ENCODE measurements at places on chromosomes 2 and 18.

DNA sequence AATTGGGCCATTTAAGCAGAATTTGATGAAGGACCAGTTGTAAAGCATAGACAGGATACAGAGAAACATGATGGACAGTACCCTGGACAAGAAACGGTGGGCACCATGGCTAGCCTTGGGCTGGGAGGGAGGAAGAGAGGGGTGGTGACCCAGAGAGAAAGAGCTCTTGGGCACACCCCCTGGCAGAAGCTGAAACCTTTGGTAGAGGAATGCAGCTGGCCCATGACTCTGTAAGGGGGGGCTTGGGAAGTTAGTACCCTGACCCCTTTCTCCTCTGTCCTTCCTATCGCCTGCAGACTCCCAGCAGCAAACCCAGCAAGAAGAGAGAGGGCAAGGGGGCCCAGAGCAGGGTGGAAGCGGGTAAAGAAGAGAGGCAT lies 32.6 kb downstream of the MRPL44 start:
- no peak for DNase-seq

- DNase-seq: no peak
These were observed 124.4 kb downstream of the TTC27 start for GRCh38 chr2:32752205-32752604.

DNA sequence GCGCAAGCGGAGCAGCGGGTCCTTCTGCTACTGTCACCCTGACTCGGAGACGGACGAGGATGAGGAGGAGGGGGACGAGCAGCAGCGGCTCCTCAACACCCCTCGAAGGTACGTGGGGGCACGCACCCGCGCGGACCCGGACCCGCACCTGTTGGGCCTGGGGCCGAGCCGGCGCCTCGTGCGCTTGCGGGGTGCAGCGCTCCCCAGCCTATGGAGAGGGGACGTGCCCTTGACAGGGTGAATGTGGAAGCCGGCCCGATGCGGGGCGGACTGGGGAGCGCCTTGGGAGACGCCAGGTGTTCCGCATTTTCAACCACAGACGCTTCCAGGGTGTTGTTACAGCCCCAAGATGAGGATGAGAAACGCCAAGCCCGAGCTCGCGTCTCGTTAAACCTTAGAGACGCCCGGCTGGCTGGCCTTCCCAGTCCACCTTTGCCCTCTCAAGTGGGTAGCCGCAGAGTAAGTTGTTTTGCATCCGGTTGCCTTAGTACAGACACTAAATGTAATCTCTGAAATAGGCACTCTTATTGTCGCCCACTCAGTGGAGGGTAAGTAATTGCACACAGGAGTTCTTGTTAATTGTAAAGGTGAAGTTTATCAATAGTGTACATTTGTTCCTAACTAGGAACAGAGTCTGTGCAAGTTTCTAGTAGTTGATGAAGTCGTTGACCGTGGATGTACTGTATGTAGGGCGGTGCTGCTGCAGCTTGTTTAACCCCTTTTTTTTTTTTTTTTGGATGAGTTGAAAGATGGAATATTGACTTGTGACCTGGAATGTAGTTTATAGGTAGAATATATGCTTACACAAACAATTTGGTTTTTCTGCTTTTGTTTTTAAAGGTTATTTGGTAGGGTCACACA lies 815 bp downstream of the GMCL1 start:
- peak; percentile 36 for DNase-seq

DNA sequence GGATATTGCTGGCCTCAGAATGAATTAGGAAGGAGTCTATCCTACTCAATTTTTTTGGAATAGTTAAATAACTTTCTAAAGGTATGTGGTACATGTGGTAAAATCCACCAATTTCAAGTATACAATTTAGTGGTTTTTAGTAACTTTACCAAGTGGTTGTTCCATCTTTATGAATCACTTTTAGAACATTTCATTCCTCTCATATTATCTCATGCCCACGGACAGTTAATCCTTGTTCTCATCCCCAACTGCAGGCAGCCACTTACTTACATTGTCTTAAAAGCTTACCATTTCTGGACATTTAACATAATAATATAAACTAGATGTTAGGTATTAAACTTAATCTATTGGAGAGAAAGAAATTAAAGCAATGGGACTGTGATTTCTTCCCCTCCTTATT lies 146.3 kb upstream of the ZC3H15 start:
- no peak for DNase-seq

DNA sequence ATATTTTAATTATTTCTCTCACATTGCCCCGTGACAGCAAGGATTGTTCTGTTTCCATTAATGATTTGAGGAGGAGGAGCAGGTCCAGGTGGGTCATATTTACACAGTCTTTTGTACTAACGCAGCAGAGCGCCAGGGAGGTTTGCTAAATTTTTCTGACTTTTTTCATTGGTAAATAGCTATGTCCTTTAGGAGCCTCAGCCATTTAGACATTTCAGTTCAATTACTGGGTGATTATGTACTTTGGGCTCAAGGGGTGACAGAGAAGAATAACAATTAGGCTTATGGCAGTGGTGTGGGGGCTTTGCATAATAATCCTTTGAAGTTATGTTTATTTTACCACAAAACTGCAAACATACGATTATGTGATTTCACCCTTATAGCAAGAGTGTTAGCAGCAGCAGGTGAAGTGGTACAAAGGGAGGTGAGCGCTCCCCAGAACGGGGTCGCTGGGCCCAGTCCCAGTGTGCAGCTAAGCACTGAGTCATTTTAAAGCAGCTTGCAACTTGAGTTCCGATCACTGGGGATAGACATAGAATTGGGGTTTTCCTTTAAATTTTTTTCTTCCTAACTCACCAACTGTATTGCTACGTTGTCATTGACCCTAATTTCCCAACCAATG lies 80.3 kb downstream of the TSHZ1 start:
- no peak for DNase-seq

- DNase-seq: no peak
These were observed 102.4 kb upstream of the ST6GAL2 start for GRCh38 chr2:106988361-106988760.

- DNase-seq: no peak
These were observed 703.4 kb upstream of the LINC00305 start for GRCh38 chr18:64852281-64852680.

- no peak for DNase-seq
These were observed 33.6 kb upstream of the B3GNT7 start for GRCh38 chr2:231361701-231362554.

DNA sequence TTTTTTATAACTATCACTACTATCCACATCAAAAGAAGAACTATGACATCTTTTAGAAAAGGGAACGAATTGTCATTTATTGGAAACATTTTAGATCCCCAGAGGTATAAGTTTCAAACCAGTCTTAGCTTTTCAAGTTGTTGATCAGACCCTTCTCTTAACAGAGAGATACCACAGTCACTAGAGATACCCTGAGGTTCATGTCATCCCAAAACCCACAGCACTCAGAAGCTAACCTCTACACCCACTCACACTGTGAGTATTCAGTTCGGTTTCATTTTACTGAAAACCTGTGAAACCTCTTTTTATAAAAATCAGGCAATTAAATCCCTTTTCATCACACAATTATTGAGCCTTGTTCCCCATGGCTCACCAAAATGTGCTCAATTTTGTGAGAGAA lies 156.2 kb downstream of the DTNA start:
- DNase-seq: no peak

DNA sequence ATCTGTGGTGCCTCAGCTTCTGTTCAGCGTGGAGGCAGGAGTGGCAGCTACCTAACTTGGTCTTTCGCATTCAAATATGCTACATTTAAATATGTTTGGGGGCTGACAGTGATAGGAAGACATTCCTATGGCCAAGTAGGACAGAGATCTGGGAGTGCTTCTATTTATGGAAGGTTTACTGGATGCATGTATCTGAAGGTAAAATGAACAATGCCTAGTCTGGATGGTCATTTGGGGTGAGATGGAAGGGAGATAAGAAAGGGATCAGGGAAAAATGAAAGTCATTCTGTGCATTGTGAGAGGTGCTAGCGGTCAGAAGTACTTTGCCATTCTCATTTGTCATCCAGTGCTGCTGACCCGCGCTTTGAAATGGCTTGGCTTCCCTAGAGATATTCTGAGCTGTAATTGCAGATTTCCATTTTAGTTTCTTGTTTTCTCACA lies 300.9 kb upstream of the FBXO11 start:
- DNase-seq: no peak
